ENCODE measurements at places on chromosomes 7 and 10.

GRCh38 chr7:121544726-121545125 lies 148.6 kb upstream of the FAM3C start:
- no peak for DNase-seq

DNA sequence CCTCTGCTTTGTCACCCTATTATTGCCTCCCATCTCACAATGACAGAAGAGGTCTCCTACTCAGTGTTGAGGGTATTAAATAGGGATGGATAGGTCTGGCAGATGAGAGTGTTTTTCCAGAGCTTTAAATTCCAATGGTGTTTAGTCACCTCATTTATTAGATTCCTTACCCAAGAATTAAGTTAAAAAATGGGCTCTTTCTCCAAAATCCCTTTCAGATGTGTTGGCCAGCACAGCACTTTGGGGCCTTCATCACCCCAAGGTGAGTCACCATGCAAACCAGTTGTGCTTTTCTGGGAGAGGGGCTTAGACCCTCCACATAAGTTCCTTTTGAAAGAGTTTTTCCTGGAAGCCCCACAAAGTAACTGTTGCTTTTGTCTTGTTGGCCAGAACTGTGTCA lies 78.4 kb downstream of the CYP26A1 start:
- DNase-seq, result no peak

DNA sequence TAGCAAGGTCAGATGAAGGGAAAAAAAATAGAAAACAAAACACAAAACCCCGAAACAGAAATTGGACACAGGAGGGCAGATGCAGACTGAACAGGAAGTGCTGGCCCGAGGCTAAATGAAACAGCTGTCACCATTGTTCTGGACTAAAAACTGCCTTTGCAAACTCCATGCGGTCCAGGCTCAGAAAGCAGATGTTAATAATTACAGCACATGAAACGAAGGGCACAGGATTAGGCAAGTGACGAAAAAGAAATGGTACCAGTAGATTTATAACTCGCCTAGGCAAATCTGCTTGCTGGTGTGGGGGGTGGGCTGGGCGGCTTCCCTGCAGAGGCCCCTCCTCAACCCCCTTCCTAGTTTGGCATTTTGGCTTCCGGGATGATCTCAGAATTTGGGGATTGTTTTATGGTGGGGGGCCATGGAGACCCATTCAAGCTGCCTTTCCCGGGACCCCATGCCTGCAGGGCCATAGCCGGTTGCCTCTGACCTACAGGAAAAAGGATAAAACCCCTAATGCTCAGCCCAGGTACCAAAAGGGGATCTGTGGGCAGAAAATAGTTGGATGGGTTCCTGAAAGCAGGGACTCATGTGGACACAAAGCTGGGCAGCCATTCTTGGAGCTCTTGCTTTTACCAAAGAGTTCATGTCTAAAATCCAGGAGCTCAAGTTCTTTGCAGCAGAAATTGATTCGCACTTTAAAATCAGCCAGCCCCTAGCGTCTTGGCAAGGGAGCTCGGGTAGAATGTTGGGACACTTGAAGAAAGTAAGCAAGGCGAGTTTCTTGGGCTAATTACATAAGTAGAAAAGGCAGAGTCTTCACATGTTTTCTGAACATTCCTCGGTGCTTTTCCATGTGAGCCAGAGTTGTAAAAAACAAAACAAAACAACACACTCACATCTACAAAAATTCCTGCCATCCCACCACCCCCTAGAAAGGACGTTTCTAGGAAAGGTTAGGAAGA lies 39.0 kb upstream of the EMX2 start:
- DNase-seq, result no peak

- DNase-seq, result no peak
Measured at GRCh38 chr7:27453702-27454405, 208.8 kb downstream of the HIBADH start.

GRCh38 chr7:121521711-121522400 lies 125.7 kb upstream of the FAM3C start:
- DNase-seq, result no peak

DNA sequence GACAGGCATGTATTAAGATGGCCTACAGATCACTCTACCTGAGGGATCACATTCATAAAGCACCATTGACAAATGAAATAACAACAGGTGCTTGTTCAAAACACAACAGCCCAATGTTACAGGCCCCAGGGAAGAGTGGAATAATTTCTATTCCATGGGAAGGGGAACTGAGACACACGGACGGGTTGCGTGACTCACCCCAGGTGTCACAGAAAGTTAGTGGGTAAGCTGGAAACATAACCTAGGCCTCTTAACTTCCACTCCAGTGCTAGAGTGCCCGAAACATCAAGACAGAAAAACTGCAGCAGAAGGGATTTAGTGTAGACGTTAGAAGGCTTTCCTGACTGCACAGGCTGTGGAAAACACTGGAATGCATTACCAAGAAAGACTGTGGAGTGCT lies 48.3 kb downstream of the SLC37A3 start:
- DNase-seq, result no peak

- no peak for DNase-seq
Measured at GRCh38 chr7:51303142-51303525, 13.5 kb downstream of the COBL start.

DNA sequence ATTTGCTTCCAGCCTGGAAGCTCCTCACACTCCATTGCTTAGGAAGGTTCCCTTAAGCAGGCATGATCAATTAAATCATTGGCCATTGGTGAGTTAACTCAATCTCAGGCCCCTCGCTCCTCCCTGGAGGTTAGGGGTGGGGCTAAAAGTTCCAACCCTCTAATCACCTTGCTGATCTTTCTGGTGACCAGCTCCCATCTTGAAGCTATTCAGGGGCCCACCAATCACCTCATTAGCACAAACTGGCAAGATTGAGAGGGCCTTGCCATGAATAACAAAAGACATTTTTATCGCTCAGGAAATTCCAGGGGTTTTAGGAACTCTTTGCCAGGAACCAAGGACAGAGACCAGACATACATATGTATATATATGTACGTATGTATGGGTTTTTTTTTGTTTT lies 58.4 kb downstream of the AGK start:
- DNase-seq, result no peak

DNA sequence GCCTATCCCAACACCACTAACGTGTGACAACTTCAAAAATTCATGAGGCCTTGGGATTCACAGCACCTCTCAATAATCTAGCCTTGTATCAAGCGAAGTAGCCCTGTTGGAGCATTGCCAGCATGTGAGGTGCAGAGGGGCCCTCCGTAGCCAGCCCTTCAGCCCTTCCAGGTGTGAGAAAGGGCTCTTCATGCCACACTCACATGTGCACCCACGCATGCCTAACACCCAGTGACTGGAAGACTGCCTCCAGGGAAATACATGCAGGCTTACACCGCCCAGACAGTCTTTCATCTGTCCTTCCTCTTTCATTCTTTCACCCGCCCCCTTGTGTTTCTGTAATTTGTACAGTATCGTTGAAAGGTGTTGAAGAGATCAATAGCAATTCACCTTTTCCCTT lies 26.1 kb downstream of the LRRC4 start:
- DNase-seq, result no peak

- no peak for DNase-seq
Measured at GRCh38 chr7:99272476-99273045, at the start of gene MYH16. MYH16 (plus strand) TSS chr7:99272839.

GRCh38 chr10:24215603-24216002 lies 6.7 kb downstream of the KIAA1217 start:
- no peak for DNase-seq

- no peak for DNase-seq
Measured at GRCh38 chr7:13126347-13126746, 438.9 kb downstream of the ARL4A start.

DNA sequence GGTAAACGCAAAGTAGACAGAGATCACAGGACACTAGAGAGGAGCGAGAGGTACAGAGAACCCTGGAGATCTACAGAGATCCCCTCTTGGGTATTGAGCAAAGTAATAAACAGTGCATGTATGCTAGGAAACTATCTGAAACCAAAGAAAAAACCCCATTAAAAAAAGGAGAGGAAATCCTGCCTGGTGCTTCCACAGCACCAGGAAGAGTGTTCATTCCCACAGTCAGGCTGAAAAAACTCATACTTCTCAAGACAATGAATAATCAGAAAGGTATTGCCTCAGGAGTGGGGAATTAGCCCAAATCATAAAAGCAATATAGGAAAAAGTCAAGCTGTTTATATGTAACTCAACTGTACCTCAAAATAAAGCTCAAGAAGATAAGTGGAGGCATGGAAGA lies 59.1 kb downstream of the ANKRD26 start:
- no peak for DNase-seq

DNA sequence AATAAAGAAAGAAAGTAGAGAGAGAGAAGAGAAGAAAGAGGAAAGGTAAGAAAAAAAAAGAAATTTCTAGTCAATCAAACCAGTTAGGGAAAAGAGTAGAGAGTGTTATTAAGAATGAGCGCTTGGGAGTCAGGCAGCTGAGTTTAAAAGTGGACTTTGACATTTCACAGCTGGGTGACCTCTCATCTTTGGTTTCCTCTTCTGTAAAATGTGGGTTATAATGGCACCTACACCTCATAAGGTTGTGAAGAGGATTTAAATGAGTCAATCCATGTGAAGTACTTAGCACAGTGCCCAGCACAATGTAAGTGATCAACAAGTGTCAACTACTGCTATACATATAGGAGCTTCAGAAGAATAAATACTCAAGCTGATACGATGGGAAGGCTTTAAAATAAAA lies 12.2 kb downstream of the HOXA1 start:
- DNase-seq, result no peak

DNA sequence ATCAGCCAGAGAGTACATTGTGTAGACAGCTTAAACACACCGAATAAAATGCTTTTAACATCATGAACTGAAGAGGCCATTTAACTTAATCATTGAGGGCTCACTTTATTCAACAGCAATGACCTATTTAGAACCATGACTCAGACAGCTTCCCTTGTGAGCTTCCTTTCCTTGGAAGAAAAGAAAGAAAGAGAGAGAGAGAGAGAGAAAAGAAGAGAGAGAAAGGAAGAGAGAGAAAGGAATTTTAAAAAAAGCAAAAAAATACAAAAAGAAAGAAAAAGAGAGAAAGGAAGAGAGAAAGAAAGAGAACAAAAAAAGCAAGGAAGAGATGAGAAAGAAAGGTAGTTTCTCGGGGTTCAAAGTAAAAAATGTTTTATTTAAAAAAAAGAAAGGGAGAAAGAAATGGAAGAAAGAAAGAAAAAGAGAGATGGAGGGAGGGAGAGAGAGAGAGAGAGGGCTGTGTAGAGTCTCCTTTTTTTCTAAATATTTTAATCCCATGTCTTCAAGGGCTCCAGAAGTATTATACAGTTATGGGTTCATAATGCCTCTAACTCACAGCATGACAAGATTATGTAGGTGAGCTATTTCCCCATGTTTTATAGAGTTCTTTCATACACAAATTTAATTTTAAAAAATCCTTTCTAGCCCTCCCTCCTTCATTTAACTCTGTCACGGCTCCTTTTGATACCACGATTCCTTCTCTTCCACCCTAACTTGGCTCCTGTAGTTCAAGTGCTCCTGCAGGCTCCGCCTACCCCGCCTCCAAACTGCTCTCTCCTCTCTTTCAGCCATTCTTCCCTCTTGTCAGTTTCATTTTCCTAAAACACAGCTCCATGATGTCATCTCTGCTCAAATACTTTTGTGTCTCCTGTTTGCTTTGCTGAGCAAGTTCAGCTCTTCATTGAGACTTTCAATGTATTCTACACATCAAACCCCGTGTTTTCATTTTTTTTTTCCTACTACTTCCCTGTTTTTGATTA lies 85.5 kb downstream of the PRTFDC1 start:
- no peak for DNase-seq

- DNase-seq, result no peak
Measured at GRCh38 chr7:73565675-73566340, 8.3 kb upstream of the BCL7B start.

DNA sequence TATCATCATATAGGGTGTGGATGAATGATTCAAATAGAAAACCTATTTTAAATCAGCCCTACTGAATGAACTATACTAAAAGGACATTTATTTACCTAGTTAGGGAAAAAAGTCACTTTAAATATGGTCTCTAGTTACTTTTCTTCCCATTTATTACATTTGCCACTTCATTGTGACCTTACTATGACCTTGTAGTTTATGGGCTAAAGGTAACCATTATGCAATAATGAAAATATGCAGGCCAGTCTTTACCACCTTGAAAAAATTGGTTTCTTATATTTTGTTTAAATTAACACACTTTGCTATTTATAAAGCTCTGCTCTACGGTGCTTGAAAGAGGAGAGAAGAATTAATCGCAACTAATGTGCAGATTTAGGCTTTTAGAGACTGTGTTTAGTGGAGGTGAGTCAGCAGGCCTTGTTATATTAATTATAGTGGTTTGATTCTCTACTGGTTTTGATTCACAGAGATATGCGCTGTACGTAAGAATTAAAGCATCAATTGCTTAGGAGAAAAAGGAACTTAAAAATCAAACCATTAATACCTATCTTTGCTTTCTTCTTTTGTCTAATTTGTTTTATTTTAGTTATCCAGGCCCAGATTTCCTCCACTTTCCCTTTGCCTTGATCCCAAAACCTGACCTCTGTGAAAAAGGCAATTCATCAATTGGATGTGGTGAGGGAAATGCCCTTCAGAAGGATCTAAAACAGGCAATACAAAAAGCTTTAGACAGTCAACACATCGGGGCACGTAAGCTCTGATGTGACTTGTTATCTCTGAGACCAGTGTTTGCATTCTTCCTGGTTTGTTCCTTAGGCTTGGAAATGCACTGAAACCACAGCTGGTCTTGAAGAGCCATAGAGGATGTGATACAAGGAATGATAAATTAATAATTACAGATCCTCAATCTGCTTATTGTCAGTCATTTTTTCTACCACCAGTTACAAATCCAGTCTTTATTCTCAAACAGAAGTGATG lies 141.2 kb upstream of the HDAC9 start:
- DNase-seq, result no peak

GRCh38 chr10:48400850-48401220 lies 94.4 kb downstream of the MAPK8 start:
- DNase-seq, result no peak

DNA sequence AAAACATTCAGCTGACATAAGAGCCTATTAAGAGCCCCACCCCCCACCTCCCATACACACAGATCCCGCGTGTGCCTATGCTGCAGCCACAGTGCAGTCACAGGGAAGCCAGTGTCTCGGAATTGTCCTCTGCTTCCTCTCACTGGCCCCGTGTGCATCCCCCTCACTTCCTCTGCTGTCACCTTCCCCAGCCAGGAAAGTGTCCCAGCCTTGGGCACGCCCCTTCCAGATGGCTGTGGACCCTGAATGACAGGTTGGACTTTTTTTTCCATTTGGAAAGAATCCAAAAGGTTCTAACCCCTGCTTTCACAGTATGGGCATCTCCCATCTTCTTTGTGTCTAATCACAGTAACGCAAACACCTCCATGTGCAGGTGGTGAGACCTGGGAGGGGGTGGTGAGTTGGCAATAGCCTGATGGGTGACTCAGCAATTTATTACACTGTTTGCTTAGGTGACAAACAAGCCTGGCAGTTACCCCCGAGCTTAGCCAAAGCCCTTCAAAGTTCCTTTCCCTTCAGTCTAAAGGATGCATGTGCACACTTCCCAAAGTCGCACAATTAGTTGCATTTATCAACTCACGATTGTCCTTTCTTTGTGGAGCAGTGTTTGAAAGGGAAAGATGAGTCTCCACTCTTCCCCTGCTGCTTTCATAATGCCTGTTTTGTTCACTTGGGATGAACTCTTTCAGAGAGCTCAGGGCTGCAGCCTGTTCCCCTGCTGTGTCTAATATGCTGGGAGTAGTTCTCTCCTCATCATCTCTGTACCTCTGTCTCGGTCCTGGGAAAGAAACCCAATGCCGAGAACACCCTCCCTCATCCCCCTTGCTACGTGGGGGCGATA lies 67.5 kb upstream of the EFCAB10 start:
- no peak for DNase-seq

- DNase-seq, result no peak
Measured at GRCh38 chr10:59314268-59314667, 48.1 kb downstream of the FAM13C start.

- no peak for DNase-seq
Measured at GRCh38 chr10:93269281-93269680, 195.6 kb downstream of the CYP26A1 start.

GRCh38 chr10:86684331-86685097 lies 16.2 kb downstream of the LDB3 start:
- DNase-seq, result no peak
